HFF-Myc (cell line): ENCODE measurements at places on chromosomes 12 and 14.

DNA sequence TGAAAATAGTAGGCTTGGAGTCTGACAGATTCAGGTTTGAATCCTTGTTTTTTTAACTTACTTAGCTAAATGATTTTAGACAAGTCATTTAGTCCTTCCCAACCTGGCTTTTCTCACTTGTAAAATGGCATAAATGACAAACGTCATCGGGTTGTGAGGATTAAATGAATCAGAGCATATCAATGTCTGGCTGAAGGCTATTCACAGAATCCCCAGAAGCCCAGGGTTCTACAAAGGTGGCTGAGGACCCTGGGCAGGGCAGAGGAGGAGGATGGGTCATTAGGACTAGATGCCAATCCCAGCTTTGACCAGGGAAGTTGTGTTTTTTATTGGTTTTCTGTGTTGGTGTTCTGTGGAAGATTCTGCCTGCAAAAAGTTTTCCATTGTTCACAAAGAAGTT is 7.6 kb upstream of the PTPRB start:
- no peak for DNase-seq

DNA sequence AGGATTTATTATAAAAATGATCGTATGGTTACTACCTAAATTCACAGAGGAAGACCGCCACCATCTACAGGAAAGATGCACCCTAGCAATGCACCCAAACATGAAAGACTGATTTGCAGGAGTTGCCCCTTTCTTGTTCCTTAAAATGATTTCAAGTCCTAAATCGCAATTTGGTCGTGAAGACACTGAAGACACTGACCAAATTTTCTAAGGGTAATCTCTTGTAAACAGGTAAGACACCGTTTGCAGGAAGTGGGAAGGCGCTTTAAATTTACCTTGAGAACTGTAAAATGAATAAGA is 1.0 kb downstream of the SOS2 start:
- DNase-seq: no peak

DNA sequence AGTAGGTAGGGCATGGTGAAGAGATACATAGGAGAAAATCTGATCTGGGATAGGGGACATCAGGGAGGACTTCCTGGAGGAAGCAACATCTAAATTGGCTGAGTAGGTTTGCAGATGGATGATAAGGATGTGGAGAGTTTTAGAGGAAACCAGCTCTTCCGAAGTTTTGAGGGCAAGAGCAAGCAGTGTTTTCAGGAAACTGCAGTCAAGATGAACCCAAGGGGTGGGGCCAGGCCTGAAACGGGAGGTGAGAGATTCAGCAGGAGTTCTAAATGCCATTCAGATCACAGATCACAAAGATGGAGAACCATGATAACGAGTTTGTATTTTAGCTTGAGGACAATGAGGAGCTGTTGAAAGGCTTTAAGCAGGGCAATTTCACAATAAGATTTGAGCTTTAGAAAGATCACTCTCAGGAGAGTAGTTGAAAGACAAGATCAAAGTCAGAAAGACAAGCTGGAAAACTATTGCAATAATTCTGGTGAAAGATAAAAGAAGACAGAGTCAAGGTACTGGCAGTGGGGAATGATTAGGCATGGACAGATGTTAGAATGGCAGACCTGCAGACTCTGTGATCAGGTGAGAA is 70.1 kb upstream of the PLXNC1 start:
- DNase-seq: no peak

DNA sequence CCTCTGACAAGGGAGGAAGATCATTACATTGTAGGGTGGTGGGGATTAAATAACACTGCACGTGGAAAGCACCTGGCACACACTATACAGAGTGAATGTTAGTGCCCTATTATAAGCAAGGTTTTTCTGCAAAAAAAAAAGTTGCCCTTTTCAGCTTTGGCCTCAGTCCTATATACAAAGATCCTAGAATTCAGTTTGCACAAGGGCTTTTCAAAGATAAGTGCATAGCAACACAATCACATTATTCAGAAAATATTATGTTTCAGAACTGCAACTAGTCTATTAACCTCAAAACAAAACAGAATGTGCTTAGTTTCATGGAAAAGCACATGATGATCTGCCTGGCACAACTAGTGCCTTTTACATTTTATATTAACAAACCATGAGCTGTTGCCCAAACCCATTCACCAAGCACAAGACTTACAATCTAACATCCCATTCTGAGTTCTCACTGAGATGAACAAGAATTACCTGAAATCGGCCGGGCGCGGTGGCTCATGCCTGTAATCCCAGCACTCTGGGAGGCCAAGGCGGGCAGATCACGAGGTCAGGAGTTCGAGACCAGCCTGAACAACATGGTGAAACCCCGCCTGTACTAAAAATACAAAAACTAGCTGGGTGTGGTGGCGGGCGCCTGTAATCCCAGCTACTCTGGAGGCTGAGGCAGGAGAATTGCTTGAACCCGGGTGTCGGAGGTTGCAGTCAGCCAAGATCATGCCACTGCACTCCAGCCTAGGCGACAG is 1.8 kb downstream of the TM7SF3 start:
- DNase-seq: no peak

DNA sequence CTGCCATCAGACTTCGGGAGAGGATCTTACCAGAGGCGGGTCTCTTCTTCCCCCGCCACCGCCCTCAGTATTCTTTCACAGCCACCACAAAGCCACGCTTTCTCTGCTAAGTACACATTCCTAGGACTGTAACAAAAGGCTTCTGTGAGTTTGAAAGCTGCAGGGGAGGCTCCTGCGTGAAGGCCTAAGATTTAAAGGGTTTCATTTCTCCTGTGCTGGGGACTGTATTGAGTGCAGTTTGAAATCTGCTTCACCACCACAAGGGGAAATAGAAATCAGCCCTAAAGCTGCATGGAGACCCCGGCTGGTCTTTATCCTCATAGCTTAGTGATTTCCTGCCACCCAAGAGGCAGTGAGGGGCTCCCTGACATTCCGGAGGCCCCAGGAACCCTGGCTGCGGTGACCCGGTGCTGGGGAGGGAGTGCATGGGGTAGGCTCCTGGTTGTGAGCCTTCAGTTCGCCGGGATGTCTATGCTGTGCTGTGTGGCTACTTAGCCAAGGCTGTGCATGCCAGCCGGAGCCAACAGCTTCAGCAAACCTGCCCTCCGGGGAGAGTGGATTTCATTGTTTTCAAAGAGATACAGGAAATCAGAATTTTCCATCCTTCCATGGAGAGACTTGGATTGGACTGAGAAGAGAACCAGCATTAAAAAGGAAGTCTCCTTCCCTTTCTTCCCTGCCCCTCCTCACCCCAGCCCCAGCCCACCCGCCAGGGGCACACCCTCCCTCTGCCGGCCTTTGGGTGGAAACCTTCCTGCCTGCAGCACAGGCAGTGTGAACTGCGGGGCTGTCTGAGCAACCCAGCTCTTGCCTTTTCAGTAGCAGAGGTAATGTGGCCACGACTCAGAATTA is 163.3 kb downstream of the ETV6 start:
- no peak for DNase-seq

DNA sequence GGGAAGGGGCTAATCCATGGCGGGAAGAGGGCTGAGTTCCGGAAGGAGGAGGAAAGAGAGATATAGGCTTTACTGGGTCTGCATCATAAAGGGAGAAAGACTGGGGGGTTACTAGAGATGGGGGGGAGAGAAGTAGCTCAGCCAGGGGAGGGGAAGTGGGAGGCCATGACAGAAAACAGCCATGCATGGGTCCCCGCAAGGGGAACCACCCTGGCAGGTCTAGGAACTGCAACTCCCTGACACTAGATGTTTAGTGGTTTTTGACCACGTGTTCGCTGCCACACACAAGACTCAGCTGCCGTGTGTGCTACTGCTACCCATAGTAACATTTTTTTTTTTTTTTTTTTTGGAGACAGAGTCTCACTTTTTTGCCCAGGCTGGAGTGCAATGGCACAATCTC is 145.0 kb downstream of the RIMBP2 start:
- no peak for DNase-seq

GRCh38 chr14:22598896-22599244 is 770 bp downstream of the ABHD4 start:
- no peak for DNase-seq

GRCh38 chr12:9925705-9926393 is 6.3 kb downstream of the CLEC2A start:
- no peak for DNase-seq

- peak; percentile 26 for DNase-seq
Measured at GRCh38 chr12:115440438-115440837, 756.5 kb upstream of the TBX3 start.

DNA sequence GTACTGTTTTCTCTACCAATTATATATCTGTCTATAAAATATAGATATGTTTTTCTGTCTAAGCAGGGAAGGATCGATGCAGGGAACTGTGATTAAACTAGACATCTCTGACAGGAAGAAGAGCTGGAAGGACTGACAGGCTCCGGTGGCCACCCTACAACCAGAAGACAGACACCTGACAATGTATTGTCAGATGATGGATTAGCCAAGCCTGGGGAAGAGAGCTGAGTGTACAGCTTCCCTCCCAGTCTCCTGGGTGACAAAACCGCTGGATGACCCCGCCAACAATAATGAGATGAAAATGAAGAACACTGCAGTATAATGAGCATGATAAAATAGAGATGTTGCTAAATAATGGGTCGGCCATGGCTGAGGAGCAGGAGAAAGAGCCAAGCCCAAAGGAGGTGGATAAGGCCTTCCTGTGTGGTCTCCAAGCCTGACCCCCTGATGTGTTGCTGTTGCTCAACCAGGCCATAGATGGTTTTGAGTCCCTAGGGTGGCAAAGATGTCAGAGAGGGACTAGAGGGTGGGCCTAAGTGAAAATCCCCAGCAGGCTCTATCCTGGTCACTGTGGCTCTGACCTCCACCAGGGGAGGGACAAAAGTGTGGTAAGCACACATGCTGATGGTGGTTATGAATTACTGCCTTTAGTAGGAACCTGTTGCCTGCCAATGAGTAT is 28.2 kb downstream of the DHRS2 start:
- no peak for DNase-seq

GRCh38 chr14:22502007-22502406 is 87.0 kb downstream of the DAD1 start:
- DNase-seq: no peak

DNA sequence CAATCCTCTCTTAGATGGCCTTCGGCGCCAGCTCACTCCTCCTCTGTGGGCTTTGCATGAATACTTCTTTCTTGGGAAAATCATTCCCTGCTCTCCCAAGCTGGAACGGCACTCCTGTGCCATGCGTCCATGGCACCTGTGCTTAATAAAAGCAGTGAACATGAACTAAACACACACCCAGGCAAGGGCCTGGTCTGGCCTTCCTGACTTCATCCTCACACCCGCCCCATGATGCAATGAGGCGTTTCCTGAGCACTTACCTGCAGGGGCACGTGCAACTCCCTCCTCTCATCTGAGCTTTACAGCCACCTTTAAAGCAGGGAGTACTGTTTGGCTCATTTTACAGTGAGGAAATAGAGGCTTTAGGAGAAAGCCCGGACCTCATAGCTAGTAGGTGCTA is 219.8 kb downstream of the SLC41A2 start:
- DNase-seq: no peak

GRCh38 chr14:52951681-52952554 is 1.1 kb upstream of the FERMT2 start:
- DNase-seq: peak; percentile 65

- DNase-seq: no peak
Measured at GRCh38 chr12:112258926-112259325, 123.3 kb downstream of the HECTD4 start.

- no peak for DNase-seq
Measured at GRCh38 chr12:108629824-108630476, 3.7 kb downstream of the SELPLG start.

- no peak for DNase-seq
Measured at GRCh38 chr12:89033062-89033461, 319.2 kb downstream of the DUSP6 start.

DNA sequence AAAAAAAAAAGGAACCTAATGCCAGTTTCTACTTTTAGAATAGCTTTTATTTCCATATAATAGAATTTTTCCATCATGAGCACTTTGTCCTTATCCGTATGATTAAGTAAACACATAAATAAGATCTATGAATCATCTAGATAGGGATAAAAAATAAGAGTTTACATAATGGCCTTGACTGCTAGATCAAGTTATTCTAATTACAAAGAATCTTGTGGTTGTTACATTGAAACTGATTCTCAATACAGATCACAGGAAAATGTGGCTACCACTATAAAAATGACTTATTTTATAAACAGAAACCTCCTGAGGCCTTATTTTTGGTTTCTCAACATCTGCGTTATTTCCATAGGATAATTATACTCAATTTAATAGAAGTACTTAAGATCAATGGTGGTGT is 34.4 kb upstream of the NDUFA12 start:
- no peak for DNase-seq

- DNase-seq: no peak
Measured at GRCh38 chr14:97978341-97978740, 1181.2 kb downstream of the VRK1 start.

DNA sequence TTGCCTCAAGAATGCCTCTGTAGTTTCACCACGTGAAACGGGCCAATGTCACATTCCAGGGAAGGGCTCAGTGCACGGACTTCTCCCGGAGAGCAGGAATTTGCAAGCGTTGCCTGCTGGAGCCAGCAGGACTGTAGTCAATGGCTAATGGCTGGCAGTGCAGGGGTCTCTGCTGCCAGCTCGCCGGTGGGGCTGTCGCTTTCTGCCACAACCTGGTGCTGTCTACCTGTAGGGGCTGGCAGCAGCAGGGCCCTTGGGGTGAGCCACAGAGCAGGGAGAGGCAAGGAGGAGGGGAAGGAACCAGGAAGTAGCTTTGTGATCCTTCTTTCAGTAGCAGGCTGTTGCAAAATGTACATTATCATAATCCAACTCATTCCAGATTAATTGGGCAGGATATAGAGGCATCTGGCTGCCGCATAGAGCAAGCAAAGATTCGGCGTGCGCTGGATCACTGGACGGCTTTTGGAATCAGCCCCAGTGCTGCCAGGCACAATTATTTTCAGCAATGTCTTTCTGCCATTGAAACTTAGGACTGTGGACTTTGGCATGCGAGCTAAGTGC is 114.1 kb downstream of the PAPOLA start:
- no peak for DNase-seq

GRCh38 chr12:107091381-107091780 is 2.0 kb downstream of the CRY1 start:
- no peak for DNase-seq

DNA sequence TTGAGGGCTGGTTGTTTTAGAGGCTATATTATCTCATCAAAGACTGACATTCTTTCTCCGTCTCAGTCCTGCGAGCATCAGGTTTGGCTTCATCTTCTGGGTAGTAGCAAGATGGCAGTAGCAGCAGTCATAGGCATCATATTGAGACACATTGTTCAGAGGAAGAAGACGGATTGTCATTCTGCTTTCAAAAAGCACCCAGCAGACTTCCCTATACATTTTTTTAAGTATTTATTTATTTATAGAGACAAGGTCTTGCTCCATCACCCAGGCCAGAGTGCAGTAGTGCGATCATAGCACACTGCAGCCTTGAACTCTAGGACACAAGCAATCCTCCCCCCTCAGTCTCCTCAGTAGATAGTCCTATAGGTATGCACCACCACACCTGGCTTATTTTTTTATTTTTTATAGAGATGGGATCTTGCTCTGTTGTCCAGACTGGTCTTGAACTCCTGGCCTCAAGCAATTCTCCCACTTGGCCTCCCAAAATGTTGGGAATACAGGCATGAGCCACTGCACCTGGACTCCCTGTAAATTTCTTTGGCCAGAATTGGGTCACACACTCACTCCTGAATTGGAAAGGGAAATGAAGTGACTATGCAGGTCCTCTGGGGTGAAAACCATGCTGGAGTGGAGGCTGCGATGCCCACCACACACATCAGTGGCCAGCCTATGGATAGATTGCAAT is 125.4 kb downstream of the SLC38A6 start:
- DNase-seq: no peak
